ENCODE measurements at places on chromosomes 2 and 18.

- no peak for DNase-seq
Observed at GRCh38 chr2:65075605-65076344, 19.6 kb downstream of the CEP68 start.

DNA sequence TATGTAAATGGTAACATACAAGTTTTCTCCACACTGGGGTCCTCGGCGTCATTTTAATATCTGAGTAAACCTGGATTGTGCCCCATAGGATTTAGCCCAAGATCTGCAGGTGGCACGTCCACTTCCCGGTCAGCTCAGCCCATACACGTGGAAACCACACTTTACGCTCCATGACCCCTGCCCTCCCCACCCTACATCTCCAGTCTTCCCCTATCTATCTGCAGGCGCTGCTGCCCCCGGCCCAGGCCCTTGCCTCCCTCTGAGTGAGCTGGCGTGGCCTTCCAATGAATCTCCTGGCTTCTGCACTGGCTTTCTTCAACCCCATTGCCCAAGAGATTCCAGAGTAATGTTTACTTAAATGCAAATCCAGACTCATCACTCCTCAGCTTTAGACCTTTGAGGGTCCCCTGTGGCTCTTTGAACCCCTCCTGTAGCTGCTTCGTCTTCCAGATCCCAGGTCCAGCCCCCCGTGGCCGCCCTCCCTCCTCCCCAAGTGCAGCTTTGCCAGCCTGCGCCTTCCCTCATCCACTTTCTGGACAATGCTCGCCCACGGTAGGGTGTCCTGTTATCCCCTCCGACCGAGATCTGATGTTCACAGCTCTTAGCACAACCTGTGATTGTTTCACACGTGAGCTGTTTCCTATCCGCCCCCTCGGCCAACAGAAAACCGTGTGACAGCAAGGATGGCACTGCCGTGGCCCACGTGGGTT lies 421.4 kb upstream of the SALL3 start:
- no peak for DNase-seq

- DNase-seq, result no peak
Observed at GRCh38 chr2:33230842-33231241, 245.6 kb upstream of the RASGRP3 start.

DNA sequence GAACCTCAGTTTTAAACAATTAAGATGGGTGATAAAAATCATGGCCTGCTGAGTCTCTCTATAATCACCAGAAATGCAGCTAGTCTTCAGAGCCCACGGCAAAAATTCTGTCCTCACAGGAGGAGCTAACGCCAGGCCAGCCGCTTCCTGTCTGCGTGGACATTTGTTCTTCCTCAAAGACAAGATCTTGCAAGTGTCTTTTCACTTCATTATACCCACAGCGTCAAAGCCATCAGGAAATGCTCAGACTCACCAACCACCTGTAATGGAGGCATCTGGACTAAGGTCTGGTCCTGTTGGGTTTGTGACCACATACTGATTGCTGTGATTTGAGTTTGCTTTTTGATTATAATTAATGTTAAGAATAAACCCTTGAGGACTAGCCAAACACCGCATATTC lies 473.8 kb upstream of the MC4R start:
- no peak for DNase-seq

GRCh38 chr18:55123361-55123760 lies 164.1 kb upstream of the CCDC68 start:
- DNase-seq, result no peak

- no peak for DNase-seq
Observed at GRCh38 chr2:195338856-195339255, 318.2 kb upstream of the SLC39A10 start.

GRCh38 chr2:191463790-191464189 lies 214.1 kb upstream of the NABP1 start:
- no peak for DNase-seq
